Suprapubic skin (tissue), 4 donors: ENCODE measurements at places on chromosomes 1 and 21. TPM values are rescaled to one million over a fixed set of nuclear protein-coding genes. Genes with fewer than 3 reads are reported as not detected.
A peak's percentile ranks its signal among the peaks of the same experiment; 100 is the strongest.

Gene DESI2
- total RNA-seq: 24.0 TPM

GRCh38 chr1:99407018-99407417 is 142.7 kb downstream of the PLPPR4 start:
- DNase-seq: no peak

DNA sequence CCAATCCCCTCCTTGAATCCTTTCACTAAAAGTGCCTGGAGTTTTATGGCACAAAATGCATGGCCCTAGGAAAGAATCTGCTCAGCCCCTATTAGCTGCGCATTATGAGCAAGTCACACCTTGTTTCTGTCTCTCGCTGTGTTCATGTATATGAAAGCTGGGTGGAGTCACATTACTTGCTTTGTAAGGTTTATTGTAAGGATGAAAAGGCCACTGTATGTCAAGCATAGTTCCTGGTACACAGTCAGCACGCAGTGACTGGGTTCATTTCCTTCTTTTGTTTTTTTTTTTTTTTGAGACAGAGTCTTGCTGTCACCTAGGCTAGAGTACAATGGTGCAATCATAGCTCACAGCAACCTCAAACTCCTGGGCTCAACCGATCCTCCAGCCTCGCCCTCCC is 6.7 kb upstream of the SLC9A1 start:
- DNase-seq: no peak

GRCh38 chr1:37893673-37894072 is 34.3 kb upstream of the MTF1 start:
- no peak for DNase-seq

- no peak for DNase-seq
These were observed 2.7 kb downstream of the PLEKHG5 start for GRCh38 chr1:6488602-6489382.

GRCh38 chr1:119159966-119160365 is 19.5 kb upstream of the WARS2 start:
- no peak for DNase-seq

Gene UBXN10
- total RNA-seq: 0.48 TPM

GRCh38 chr1:53326598-53327181 is 1.2 kb downstream of the LRP8 start:
- DNase-seq: no peak

Gene F11R
- total RNA-seq: 112 TPM

- DNase-seq: no peak
These were observed 316.8 kb downstream of the NFIA start for GRCh38 chr1:61399199-61399598.

DNA sequence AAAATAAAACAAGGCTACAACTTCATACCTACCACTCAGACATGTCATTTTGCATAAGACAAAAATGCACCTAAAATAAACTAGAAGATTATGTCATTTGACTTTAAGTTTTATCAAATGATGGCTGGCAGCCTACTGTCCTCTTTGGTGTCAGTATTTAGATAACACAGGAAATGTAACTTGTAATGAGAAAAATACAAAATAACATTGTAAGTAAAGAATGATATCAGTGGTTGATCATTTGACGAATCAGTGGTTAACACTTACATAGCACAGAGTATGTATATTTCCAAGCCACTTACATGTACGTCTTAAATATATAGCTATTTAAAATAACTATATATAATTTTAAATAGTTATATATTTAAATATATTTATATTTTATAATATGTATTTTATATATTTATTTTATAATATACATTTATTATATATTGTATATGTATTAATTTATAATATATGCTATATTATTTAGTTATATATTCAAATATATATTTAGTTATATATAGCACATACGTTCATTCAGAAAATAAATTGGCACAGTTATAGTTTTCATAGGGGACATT is 44.1 kb downstream of the ZNF678 start:
- DNase-seq: no peak

GRCh38 chr1:162067466-162067865 is 2.0 kb upstream of the NOS1AP start:
- DNase-seq: no peak

Gene FAM78B
- total RNA-seq: 0.72 TPM

DNA sequence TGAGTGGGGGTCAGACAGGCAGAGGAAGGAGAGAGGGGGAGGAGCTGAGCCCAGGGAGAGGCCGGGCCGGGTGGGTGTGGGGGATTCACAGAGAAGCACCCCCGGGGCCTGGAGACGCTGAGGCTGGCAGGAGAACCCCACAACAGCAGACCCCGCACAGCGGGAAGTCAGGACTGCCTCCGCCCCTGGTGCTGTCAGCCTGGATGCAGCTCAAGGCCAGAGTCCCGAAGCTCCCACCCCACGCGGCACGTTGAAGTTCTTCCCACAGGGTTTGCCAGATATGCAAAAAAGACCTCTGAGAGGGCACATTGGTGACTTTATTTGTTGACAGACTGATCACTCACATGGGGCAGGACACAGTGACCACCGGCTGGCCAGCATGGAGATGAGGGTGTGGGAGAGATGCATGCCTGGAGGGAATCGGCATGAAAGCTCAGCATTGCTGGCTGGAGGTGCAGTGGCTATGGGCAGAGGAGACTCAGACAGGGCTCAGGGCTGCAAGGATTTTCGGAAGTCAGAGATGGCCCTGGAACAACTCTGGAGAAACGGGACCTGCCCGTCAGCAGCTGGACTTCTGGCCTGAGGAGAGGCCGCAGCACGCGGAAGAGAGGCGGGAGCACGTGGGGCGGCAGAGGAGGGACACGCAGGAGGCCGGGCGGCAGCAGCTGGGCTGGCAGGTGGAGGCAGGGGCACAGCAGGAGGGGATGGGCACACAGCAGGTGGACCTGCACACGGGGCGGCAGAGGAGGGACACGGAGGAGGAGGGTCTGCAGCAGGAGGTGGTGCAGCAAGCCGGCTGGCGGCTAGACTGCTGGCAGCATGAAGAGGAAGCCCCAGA is 885 bp downstream of the KRTAP10-3 start:
- no peak for DNase-seq

- DNase-seq: no peak
These were observed 12.7 kb downstream of the UTP11 start for GRCh38 chr1:38025233-38025632.

Gene C1orf94
- not detected for total RNA-seq

Gene C4BPB
- total RNA-seq: not detected

DNA sequence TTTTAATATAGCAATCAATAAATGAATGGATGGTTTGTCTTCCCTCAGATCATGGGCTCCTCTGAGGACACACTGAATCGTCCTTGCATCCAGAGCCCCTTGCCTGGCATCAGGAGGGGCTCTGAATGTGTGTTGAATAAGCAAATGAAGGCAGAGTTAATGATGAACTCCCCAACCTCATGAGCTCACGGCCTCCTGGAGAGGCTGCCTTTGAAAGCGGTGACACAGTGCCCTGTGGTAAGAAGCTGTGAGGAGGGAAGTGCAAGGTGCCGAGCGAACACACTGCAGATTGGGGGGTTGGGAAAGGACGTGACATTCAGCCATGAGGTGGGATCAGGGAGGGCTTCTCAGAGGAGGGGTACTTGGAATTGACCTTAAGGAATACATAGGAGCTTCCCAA is 3.2 kb upstream of the PARS2 start:
- DNase-seq: no peak

DNA sequence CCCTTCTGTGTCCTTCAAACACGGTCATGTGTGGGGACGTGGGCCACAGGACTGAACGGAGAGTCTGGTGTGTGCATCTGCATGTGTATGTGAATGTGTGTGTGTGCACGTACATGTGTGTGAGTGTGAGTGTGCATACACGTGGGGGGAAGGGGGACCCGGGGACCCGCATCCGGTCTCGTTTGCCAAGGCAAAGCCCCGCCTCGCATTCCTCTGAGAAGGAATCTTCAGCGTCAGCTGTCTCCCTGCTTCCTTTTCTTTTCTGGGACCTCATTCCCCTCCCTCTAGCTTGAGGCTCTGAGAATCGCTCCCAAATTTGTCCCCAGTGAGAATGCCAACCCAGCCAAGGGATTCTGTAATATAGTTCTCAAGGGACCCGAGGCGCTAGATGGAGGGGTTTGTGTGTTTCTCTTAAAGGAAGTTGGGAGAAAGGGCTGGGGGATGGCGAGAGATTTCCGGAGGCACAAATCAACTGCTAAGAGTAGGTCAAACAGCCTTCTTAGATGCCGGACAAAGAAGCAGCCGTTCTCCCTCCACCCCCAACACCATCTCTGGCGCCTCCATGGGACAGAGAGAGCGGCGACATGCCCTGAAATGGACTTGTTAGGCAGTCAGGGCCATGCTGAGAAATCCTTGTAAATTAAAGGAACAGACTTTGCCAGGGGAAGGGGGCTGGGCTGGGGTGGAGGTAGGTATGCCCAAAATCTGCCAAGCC is 6.6 kb downstream of the IFFO2 start:
- DNase-seq: no peak

DNA sequence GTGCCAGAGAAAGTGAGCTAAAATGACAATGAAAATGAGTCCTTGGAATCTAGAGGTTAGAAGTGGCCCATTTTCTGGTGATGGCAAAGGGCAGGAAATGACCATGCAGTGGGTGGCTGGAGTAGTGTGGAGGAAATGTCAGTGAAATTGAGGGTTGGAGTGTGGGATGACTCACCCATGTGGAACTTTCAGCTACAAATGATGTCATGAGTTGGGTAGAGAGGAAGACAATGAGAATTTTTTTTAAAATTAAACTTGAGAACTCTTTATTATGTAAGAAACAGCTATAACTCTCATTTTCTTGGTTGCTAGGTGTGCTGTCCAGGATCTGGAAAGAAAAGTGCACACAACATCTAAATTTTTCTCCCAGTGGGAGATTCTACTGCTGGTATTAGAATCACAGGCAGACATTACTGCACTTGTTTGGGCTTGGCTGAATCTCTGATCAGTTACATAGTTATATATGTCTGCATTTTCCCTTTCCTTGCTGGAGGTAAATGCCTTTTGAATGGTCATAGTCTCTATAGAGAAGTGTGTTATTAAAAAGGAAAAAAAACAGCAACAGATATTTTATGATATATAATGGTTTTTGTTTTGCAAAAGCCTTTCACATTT is 56.8 kb upstream of the GNG12 start:
- DNase-seq: no peak

DNA sequence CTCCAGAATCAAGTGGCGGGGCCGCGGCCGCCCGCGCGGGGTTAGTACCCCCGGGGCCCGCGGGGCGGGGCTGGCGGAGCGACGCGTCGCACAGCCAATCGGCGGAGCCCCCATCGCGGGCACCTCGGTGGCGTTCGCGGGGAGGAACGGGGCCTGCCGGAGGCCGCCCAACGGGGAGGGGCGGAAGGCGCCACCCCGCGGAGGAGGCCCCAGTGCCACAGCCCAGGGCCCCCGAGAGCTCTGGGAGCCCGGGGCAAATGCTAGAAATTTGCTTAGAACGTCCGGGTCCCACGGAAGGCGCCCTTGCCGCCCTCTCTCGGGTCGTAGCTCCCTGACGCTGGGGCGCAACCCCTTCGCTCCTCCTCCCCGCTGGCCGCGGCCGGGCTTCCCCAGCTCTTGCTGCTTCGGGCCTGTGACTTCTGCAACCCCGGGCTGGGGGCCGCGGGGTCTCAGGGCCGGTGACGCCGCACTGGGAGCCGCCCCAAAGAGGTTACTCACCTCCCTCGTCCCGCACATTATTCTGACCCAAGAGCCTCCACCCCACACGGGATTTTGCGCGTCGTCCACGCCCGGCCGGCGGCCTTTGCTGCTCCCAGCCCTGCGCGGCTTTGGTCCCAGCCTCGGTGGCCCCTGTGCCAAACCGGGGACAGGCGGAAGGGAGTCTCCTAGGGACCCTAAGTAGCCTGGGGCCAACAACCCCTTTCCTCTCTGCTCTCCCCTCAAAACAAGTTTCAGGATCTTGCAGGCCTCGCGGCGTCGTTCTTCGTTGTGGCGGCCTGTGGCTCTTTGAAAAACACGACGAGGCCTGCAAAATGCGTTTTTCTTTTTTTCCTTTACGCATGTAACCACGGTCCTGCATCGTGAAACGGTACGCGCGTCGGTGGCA is at the start of gene RUNX3:
RUNX3 (minus strand) TSS at position 17 of the 886 bp plus-strand sequence. CDS start 408 bp downstream, outside the sequence.
- DNase-seq: no peak

Gene BCAN
- 17.8 TPM for total RNA-seq

DNA sequence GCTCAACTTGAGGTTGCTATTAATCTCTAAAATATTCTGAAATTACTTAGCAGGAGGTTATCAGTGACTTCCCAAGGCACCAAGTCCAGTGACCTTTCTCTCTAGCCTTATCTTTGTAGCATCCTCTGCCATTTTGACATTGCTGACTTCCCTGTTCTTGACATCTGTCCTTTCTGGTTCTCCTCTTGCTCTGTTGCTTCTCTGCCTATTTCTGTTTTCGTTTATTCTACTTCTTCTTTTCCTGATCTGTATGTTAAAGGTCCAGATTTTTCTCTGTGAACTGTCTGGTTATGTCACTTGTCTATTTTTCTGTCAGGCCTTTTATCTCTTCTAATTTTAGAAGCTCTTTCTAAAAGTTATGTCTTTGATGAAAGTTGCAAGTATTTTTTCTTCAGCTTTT is 178.8 kb downstream of the VPS13D start:
- no peak for DNase-seq

- DNase-seq: no peak
These were observed 16.1 kb downstream of the CD101 start for GRCh38 chr1:117017648-117018047.

DNA sequence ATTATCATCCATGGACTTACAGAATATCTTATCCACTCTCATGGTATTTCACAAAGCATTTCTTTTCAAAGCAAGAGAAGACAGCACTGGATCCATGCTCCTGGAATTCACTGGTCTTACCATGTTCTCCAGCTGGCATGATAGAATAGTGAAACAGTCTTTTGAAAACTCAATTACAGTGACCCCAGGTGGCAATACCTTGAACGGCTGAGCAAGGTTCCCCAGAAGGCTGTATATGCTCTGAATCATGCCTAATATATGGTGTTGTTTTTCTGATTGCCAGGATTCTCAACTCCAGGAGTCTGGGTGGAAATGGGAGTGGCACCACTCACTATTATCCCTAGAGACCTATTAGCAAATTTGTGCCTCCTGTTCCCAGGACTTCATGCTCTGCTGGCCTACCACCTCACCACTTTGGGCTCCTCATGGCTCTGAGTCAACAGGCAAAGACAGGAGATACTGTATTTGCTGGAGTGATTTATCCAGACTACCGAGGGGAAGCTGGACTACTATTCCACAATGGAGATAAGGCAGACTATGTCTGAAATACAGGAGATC is 87.6 kb downstream of the CATSPERE start:
- DNase-seq: no peak

Gene LAX1
- 0.97 TPM for total RNA-seq

- DNase-seq: peak; percentile 76
These were observed 746 bp downstream of the AK4 start for GRCh38 chr1:65148548-65149350.
